Mesenteric fat pad (tissue), 1 donor: ENCODE measurements at places on chromosomes 12 and 14. TPM values are rescaled to one million over a fixed set of nuclear protein-coding genes. Genes with fewer than 3 reads are reported as not detected.

DNA sequence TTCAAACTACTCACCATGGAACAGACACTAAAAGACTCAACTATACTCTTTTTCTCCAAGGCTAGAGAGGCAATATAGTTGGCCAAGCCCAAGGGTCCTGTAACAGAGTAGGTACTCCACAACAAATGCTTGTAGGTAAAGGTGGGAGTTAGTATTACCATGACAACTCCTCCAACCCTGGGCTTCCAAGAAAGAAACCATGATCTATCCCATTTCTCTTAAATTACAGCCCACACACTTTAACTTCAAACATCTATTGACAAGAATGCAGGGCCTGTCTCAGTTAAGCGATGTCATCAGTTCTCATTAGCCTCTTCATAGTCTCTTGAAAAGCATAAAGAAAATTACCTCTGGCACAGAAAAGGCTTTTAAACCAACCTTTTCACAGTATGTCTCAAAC is 25.0 kb downstream of the ERH start:
- no peak for DNase-seq

GRCh38 chr12:69661386-69661785 is 37.7 kb downstream of the BEST3 start:
- no peak for DNase-seq

- DNase-seq, result no peak
These were observed 87.4 kb upstream of the SLC38A2 start for GRCh38 chr12:46459861-46460545.

DNA sequence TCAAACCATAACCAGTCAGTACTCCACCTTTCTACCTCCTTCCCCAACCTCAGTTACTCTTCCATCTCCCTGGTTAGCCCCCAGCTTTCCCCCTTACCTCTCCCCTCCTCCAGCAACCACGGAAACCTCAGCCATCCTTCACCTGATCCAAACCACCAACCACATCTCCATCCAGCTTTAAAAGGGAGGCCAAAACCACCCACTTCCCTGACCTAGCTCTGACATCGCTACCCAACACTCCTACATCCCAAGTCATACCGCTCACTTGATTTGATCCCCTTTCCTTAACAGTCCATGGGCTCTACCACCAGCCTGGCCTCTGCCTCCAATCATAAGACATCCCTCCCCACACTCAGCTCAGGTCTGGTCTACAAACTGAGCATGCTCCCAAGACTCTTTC is 1.5 kb downstream of the RAB35 start:
- DNase-seq, result no peak

DNA sequence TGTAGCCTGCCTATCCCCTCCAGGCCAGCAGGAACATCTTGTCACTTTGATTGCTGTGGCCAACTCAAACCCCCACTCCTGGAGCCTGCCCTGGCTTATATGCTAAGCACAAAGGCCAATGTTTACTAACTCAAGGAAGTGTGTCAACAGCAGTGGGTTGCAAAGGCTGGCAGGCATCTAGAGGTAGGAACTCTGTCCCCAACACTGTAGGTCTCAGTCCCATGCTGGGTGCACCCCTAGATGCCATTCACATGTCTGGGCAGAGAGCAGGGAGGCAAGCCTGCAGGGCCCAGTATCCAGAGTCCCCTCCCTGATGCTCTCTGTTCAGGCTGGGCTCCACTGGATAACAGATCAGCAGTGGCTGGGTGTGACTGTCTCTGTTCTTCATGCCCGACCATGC is 1.6 kb upstream of the HPD start:
- DNase-seq, result no peak

The DYRK2 gene
- 17.4 TPM for total RNA-seq
